Endothelial cell (in vitro differentiated cells): ENCODE measurements at places on chromosomes 1 and 21.

DNA sequence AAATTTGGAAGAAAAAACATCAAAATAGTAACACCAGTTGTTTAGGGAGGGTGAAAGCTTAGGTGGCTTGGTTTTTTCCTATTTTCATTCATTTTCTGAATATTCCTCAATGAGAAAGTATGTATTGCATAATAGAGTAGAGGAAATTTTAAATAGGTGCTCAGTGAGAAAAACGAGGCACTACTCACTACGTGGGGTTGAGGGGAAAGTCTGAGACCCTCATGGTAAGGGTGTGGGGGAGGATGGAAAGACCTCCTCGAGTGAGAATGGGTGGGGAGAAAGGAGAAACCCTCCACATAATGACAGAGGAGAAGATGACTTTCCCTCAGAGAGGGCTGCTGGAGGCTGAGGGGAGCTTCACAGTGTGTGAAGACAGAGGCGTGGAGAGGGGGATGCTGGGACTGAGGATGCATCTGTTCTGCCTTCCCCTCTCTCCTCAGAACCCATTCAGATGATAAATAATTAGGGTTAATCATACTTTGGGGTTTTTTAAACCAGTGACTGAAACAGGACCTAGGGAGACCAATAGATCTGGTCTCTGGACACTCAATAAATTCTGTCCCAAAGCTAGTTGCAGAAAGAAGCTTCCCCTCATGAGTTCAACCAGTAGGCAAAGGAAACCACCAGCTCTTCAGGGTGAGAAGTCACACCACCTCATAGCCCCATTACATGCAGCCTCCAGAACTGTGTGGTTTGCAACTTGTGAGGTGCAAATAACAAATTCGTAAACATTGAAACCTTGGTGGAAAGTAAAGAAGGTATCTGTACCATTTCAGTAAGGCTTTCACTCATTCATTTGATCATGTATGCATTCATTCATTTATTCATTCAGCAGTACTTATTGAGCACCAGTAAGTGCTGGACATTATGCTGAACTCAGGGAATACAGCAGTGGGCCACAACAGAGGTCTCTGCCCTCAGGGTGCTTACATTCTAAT lies 17.1 kb downstream of the SLAMF7 start:
- no peak for DNase-seq

GRCh38 chr1:109946511-109946910 lies 35.9 kb downstream of the CSF1 start:
- DNase-seq, result no peak

DNA sequence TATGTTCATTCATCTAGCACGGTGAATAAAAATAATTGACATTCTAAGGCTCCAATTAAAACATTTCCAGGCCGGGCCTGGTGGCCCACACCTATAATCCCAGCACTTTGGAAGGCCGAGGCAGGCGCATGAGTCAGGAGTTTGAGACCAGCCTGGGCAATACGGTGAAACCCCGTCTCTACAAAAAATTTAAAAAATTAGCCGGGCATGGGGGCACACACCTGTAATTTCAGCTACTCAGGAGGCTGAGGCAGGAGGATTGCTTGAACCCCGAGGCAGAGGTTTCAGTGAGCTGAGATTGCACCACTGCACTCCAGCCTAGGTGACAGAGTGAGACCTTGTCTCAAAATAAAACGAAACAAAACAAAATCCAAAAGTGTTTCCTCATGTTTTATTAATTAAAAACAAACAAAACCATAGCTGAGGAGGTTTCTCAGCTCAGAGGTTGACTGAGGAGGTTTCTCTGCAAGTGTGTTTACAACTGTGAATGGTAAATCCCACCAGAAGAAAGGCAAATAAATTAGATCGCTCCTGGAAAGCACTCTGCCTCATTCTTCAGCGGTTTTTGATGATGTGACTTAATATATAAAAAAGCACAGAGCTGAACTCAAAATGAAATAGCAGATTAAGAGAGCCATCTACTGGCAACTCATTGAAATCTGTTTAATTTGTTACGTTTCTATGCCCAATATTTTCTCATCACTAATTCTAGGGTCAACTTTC lies 37.7 kb upstream of the ATG4C start:
- no peak for DNase-seq

DNA sequence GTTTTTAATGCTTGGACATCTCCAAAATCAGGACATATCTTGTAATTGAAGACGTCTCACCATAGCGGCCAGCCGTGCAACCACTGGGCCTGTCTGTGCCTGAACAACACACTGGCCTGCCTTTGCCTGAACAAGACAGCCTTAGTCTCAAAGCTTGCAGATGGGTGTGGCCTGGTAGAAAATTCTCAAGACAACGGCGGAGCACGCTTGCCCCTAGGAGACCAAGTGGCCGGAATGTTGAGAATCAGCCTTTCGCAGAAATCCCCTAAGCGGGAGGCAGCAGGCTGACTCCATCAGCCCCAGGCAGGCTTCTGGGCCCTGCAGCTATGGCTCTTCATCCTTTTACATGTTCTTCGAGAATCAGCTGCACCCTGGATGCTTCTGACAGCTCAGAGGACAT lies 98.0 kb upstream of the C1orf174 start:
- no peak for DNase-seq

GRCh38 chr1:35726450-35727433 lies 8.1 kb upstream of the C1orf216 start:
- DNase-seq, result peak; percentile 55

- DNase-seq, result peak; percentile 70
These were observed 16.2 kb upstream of the ERICH3 start for GRCh38 chr1:74689621-74690363.

DNA sequence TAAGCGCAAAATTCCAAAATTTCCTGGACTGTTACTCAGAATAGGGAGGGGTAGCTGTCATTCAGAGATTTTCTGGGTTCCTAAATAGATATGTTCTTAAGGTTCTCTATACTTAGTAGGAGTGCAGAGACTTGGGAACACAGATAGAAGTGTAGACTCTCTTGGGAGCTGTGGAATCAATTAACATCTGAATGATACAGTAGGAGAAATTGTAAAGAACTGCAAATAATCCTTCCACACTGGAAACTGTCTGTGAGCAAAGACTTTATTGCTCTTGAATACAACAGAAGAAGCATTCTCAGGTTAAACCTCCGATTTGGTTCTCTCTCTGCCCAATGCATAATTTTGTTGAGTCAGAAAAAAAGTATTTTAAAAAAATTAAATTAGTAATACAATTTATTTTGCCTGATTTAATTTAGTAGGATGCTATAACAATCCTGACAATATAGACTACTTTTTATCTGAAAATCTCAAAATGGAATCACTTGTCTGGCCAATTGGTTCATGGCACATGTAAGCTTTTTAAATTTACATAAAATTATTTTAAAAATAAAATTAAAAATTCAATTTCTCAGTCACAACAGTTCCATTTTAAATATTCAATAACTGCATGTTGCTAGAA lies 1754.3 kb downstream of the PLA2G4A start:
- no peak for DNase-seq

GRCh38 chr1:246083416-246083815 lies 423.7 kb downstream of the SMYD3 start:
- no peak for DNase-seq
